WTC11 (cell line): ENCODE measurements at places on chromosomes 4 and X.

GRCh38 chrX:153645151-153645550 is 1.9 kb upstream of the DUSP9 start:
- no peak overlapping the region for H3K4me3 ChIP-seq
- H3K36me3 ChIP-seq = no peaks in the 10 kb centered on the region
- peaks cover 10% of the 10 kb centered on the region for H3K4me1 ChIP-seq
- no peak for DNase-seq
- peaks cover 82% of the 10 kb centered on the region for H3K27me3 ChIP-seq

DNA sequence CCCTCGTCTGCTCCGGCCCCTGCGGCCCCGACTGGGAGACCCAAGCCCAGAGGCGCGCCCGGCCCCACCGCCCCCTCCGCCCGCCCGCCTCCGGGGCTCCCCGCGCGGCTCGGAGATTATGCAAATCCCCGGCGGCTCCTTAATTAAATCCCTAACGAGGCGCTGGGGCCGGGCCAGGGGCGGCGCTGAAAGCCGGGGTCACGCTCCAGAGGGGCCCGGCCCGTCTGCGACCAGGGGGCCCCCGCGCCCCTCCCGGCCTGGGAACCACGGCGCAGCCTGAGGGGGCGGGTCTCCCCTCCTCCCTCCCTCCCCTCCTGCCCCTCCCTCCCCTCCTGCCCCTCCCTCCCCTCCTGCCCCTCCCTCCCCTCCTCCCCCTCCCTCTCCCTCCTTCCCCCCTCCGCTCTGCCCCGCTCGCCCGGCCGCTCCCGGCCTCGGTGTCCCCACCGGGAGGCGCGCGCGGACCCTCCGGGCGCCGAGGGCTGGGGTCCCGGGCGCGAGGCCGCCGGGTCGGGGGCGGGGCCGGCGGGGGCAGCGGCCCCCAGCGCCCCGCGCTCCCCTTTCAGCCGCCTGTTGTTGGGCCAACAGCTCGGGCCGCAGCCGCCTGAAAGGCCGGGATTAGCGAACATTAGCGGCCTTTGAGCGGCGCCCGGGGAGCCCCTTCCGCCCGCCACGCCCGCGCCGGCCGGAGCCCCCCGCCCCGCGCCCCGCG is 25.9 kb upstream of the FGFR3 start:
- H3K27me3 ChIP-seq = peaks cover 4% of the 10 kb centered on the region
- H3K4me3 ChIP-seq = no peak overlapping the region
- peaks cover 13% of the 10 kb centered on the region for H3K4me1 ChIP-seq

DNA sequence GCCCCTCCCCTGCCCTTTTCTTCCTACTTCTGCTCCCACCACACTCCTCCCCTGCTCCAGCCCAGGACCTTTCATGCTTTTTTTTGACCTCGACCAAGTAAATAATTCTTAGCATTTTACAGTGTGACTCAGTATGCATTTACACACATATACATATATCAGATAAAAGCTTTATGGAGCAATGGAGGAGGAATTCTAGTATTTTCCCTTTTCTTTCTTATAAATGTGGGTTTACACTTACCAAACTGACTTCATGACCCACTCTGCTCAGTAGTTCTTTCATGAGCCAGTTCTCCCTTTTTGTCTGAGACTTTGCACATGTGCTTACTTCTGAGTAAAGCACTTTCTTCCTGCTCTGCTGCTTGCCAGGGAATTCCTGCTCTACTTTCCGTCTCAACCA is 111.8 kb upstream of the H2AZ1 start:
- peaks cover 15% of the 10 kb centered on the region for H3K4me1 ChIP-seq
- H3K4me3 ChIP-seq = no peak overlapping the region
- H3K27me3 ChIP-seq = no peaks in the 10 kb centered on the region; the same call in 1 of the 2 replicates
- no peaks in the 10 kb centered on the region for H3K36me3 ChIP-seq
- DNase-seq = no peak

DNA sequence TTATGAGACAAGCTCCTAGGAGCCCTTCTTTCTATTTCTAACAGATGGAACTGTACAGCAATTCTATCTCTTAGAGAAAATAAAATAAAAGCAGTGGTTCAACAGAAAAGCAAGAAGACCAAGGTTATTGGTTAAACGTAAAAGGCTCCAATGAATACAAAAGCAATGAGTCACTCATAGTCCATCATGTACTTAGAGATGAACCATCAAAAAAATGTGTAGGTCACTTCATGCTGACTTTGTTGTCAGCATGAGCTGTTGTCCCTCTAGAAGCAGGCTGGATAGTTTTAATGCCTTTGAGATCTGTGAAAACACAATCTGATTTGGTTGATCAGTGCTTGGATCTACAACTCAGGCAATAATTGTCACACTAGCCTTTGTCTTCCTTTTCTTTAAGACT is 378.6 kb upstream of the ANXA10 start:
- no peak overlapping the region for H3K27ac ChIP-seq
- no peak overlapping the region for H3K4me3 ChIP-seq
- no peaks in the 10 kb centered on the region for H3K36me3 ChIP-seq

DNA sequence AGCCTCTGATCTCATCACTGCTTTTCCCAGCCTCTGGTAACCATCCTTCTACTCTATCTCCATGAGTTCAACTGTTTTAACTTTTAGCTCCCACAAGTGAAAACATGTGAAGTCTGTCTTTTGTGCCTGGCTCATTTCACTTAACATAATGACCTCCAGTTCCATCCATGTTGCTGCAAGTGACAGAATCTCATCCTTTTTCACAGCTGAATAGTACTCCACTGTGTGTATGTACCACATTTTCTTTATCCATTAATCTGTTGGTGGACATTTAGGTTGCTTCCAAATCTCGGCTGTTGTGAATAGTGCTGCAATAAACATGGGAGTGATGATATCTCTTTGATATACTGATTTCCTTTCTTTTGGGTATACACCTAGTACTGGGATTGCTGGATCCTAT is 109.5 kb downstream of the FRYL start:
- DNase-seq = no peak
- no peak overlapping the region for H3K27ac ChIP-seq
- H3K4me1 ChIP-seq = peaks cover 26% of the 10 kb centered on the region

- no peak overlapping the region for H3K4me3 ChIP-seq
- H3K4me1 ChIP-seq = peaks cover 6% of the 10 kb centered on the region
- no peak overlapping the region for H3K27ac ChIP-seq
Observed at GRCh38 chr4:53371049-53371448, 5.2 kb upstream of the SCFD2 start.

- no peaks in the 10 kb centered on the region for H3K27me3 ChIP-seq
- no peak overlapping the region for H3K4me3 ChIP-seq
- no peak overlapping the region for H3K27ac ChIP-seq
- no peaks in the 10 kb centered on the region for H3K36me3 ChIP-seq
- no peaks in the 10 kb centered on the region for H3K4me1 ChIP-seq
Observed at GRCh38 chrX:148940411-148940996, 440.1 kb downstream of the AFF2 start.

DNA sequence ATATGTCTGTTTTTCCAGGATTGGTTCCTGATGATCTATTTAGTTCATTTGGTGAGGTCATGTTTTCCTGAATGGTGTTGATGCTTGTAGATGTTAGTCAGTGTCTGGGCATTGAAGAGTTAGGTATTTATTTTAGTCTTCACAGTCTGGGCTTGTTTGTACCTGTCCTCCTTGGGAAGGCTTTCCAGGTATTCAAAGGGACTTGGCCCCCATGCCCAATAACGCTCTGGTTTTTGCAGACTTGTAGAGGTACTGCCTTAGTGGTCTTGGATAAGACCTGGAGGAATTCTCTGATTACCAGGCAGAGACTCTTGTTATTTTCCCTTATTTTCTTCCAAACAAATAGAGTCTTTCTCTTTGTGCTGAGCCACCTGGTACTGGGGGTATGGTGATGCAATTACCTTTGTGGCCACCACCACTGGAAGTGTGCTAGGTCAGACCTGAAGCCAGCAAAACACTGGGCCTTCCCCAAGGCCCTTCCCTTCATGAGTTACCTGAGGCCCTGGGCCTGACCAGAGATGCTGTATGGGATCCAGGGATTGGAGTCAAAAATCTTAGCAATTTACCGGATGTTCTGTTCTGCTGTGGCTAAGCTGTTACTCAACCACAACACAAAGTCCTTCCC is 63.3 kb upstream of the RXFP1 start:
- no peak for DNase-seq
- H3K27ac ChIP-seq = no peak overlapping the region
- H3K36me3 ChIP-seq = no peaks in the 10 kb centered on the region
- H3K27me3 ChIP-seq = no peaks in the 10 kb centered on the region

- peak; percentile 32 for DNase-seq
- peaks cover 18% of the 10 kb centered on the region for H3K4me1 ChIP-seq
- H3K4me3 ChIP-seq = peak overlapping the region; percentile 89
- H3K36me3 ChIP-seq = no peaks in the 10 kb centered on the region
- no peak overlapping the region for H3K27ac ChIP-seq
Observed at GRCh38 chr4:180059216-180059881, 2183.9 kb upstream of the TENM3 start.

DNA sequence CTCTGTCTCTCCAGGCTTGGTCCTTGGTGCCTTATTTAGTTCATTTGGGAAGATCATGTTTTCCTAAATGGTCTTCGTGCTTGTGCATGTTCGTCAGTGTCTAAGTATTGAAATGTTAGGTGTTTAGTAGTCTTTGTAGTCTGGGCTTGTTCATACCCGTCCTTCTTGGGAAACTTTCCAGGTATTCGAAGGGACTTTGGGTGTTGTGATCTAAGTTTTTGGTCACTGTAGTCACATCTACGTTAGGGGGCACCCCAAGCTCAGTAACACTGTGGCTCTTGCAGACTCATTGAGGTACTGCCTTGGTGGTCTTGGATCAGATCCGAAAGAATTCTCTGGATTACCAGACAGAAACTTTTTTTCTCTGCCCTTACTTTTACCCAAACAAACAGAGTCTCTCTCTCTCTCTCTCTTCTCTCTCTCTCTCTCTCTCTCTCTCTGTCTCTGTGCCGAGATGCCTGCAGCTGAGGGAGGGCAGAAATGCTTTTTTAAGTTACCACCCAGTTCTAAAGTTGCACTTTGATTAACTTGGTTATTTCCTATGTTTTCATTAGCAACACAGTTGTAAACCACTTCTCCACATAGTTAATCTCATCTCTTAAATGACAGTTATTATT is 67.6 kb upstream of the SLC7A3 start:
- no peak overlapping the region for H3K4me3 ChIP-seq
- DNase-seq = peak; percentile 36
- peak overlapping the region; percentile 94 for H3K27ac ChIP-seq
- H3K4me1 ChIP-seq = no peaks in the 10 kb centered on the region; the same call in 1 of the 2 replicates

DNA sequence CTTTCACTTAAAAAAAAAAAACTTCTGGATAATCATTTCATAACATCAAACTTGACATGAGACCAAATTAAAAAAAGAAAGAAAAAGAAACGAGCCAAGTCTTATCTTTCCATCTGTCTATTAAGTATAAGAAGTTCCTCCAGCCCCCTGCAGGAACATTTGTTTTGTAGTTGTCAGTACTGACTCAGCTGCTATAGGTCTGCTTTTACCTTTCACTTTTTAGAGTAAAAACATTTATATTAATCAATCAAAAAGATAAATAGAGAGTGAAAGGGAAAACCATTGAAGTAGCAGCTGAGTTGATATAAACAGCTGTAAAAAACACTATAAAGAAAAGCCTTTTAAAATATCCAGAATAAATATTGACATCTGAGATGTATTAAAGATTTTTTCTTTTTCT is 46.1 kb downstream of the CCDC158 start:
- peaks cover 19% of the 10 kb centered on the region for H3K4me1 ChIP-seq
- H3K27ac ChIP-seq = no peak overlapping the region
- H3K36me3 ChIP-seq = peaks cover under 1% of the 10 kb centered on the region; the same call in 1 of the 2 replicates

GRCh38 chr4:107619066-107619465 is 101.0 kb downstream of the PAPSS1 start:
- H3K27ac ChIP-seq = no peak overlapping the region
- no peaks in the 10 kb centered on the region for H3K4me1 ChIP-seq
- no peaks in the 10 kb centered on the region for H3K27me3 ChIP-seq
- peaks cover 21% of the 10 kb centered on the region for H3K36me3 ChIP-seq
- no peak overlapping the region for H3K4me3 ChIP-seq

- no peak overlapping the region for H3K27ac ChIP-seq
- no peak overlapping the region for H3K4me3 ChIP-seq
- no peaks in the 10 kb centered on the region for H3K27me3 ChIP-seq
- DNase-seq = no peak
Observed at GRCh38 chr4:154526151-154526550, 24.0 kb downstream of the PLRG1 start.

- H3K4me1 ChIP-seq = no peaks in the 10 kb centered on the region
- H3K27me3 ChIP-seq = no peaks in the 10 kb centered on the region
- DNase-seq = no peak
Observed at GRCh38 chr4:111330786-111331185, 707.9 kb upstream of the PITX2 start.

DNA sequence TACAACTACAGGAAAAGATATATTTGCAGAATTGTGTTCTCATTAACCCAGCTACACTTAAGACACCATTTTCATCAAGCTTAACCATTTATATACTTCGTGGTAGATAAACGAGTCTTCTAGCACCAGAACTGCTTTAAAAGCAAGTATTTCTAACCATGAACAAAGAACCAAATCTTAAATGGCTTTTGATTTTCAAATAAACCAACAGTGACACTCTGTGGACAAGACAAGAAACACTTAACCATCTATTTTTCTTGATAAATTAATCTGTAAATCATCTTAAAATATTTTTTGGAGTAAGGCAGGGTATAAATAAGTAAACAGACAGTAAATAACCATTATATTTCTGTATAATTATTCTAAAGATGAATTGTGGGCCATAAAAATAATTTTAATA is 10.2 kb downstream of the BEND2 start:
- H3K4me3 ChIP-seq = no peak overlapping the region
- no peak for DNase-seq
- no peaks in the 10 kb centered on the region for H3K27me3 ChIP-seq
- no peak overlapping the region for H3K27ac ChIP-seq
- H3K36me3 ChIP-seq = no peaks in the 10 kb centered on the region
- H3K4me1 ChIP-seq = no peaks in the 10 kb centered on the region

DNA sequence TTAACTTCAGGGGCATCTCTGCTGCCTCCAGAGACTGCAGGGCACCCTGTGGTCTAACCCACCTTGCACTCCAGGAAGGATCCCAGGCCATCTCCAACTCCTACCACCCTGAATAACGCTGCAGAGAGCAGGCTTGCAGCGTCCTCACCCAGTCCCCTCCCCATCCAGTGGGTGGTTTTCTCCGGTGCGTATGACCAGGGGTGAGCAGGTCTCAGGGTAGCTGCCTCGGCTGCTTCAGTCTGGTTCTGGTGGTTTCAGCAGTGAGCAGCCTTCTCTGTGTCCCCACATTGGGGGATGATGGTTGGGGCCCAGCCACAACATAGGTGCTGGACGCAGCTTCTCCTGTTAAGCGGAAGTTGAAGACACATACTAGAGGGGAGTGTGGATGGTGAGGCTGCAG is 38.6 kb upstream of the SORCS2 start:
- H3K27me3 ChIP-seq = no peaks in the 10 kb centered on the region; the same call in 1 of the 2 replicates
- 0 out of 2 replicates have a peak, but pooled peaks cover 7% of the 10 kb centered on the region for H3K4me1 ChIP-seq
- H3K27ac ChIP-seq = no peak overlapping the region
- no peaks in the 10 kb centered on the region for H3K36me3 ChIP-seq
- H3K4me3 ChIP-seq = no peak overlapping the region

DNA sequence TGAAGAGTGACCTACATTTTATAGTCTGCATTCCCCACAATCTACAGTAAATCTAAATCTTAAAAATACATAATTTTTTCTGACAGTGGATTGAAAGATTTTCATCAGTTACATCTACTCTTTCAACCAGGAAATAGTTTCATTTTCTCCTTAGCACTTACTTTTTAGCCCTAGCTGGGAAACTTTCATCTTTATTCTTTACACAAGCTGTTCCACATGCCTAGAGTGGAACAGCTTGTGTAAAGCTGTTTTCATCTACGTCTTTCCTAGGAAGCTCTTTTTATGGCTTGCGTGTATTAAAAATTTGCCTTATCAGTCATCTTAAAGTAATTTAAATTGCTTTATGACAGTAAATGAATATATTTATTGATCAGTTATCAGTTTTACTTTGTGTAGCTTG is 40.5 kb downstream of the RBPJ start:
- DNase-seq = no peak
- H3K36me3 ChIP-seq = no peaks in the 10 kb centered on the region
- no peaks in the 10 kb centered on the region for H3K27me3 ChIP-seq
- H3K27ac ChIP-seq = peak overlapping the region; percentile 68; the same call in 1 of the 2 replicates
